ENCODE measurements at places on chromosomes 16 and 17.

GRCh38 chr17:44071772-44072171 lies 1.2 kb downstream of the G6PC3 start:
- no peak for DNase-seq

DNA sequence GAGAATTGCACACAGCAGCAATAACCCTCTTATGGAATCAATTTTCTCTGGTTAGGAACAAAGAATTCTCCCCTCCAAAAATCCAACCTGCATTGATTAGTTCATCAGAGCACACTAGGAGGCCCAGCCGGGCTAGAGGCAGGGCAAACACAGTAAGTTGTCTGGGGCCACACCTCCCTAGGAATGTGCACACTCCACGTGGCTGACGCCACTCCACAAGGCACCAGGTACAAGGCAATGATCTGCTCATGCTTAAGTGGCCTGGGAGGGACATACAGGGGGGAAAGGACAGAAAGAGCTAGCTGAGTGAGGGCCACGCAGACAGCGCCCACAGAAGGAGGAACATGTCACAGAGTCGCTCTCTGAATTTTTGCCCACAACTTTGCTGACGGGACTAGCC lies 107.6 kb downstream of the SLC39A11 start:
- DNase-seq = no peak

GRCh38 chr16:1601489-1601888 lies 10.4 kb downstream of the IFT140 start:
- no peak for DNase-seq

DNA sequence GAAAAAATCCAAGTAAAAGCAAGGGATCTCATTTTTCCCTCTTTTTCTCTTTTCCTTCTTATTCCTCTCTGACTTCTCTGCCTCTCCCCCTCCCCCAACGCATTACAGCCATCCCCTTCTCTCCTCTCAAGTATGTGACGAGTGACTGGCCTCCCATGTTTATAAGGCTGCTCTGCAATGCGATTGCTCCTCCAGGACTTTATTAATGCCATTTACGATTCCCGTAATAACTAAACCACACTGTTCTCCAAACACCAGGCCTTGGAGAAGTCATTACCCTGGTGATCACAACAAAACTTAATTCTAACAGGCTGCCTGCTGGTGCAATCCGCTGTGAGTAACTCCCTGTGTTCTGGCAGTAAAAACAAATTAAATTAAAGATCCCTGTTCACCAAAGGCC lies 88.8 kb downstream of the HS3ST3B1 start:
- DNase-seq = no peak

DNA sequence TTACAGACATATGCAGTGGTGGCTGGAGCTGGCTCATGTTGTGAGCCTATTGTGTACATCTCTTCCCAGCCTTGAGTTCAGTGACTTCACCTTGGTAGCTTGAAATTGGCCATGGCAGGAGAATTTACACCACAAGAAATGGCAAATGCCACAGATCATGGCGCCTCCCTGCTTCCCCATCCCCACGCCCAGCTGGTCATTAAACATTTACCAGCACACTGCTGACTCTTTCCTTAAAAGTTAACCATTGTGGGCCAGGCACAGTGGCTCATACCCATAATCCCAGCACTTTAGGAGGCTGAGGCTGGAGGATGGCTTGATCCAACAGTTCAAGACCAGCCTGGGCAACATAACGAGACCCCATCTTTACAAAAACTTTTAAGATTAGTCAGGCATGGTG lies 22.6 kb upstream of the ITGB4 start:
- DNase-seq = no peak

- no peak for DNase-seq
Measured at GRCh38 chr17:45973099-45973780, 25.8 kb upstream of the STH start.

DNA sequence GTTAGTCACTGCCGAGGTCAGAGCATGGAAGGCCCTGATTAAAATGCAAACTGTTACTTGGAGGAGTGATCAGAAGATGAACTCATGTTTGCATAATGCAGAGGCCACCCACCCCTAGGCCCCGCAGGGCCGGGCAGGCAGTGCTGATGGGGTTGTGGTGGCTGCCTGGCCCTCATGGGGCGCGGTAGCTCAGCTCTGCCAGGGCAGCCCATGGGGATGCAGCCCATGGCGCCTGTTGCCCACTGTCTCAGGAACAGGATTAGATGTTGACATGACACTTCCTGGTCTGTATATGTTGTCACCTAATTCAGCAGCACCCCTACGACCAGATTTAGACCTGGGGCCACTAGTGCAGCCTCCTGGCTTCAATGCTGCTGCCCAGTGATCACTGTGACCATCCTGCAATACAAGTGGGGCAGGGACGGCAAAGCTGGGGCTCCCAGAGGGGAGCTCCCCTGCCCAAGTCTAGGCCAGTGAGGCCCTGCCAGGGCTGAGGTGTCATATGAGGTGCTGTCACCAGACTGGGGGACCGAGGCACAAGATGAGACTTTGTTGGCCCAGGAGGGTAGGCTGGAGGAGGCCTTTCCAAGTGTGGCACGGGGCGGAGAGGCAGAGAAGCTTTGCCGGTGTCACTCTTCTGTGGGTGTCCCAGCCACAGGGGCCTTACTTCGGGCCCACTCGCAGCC lies 49.1 kb downstream of the RAI1 start:
- no peak for DNase-seq

- DNase-seq = peak; percentile 30
Measured at GRCh38 chr17:80780381-80781198, 211.1 kb upstream of the CHMP6 start.

DNA sequence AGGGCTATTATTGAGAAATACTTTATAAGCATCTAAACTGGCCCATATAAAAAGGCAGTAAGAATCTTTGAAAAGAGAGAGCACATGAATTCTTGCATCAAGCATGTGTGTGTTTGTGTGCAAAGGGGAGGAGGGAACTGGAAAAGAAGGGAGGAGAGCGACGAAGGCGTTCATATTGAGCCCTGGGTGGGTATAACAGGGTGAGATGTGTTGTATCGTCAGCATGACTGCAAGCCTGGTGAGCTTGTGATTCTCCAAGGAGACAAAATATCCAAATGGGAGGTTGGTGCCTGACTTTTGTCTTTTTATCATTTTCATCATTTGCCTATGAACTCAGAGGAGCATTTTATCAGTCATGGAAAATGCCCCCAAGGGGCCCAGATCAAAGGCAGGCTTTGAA lies 70.8 kb upstream of the PMFBP1 start:
- DNase-seq = no peak

- DNase-seq = peak; percentile 79
Measured at GRCh38 chr17:57284984-57285646, 28.8 kb downstream of the MSI2 start.

GRCh38 chr16:14668556-14669223 lies 25.4 kb downstream of the PLA2G10 start:
- DNase-seq = no peak

Data from NAMALWA (cell line).